ENCODE measurements at places on chromosomes 2 and 18.

- no peak for DNase-seq
Measured at GRCh38 chr2:132621131-132621875, 48.7 kb downstream of the LYPD1 start.

GRCh38 chr2:55489467-55490062 is 30.0 kb upstream of the CFAP36 start:
- DNase-seq: no peak

GRCh38 chr2:3294069-3294468 is 83.5 kb downstream of the EIPR1 start:
- no peak for DNase-seq

DNA sequence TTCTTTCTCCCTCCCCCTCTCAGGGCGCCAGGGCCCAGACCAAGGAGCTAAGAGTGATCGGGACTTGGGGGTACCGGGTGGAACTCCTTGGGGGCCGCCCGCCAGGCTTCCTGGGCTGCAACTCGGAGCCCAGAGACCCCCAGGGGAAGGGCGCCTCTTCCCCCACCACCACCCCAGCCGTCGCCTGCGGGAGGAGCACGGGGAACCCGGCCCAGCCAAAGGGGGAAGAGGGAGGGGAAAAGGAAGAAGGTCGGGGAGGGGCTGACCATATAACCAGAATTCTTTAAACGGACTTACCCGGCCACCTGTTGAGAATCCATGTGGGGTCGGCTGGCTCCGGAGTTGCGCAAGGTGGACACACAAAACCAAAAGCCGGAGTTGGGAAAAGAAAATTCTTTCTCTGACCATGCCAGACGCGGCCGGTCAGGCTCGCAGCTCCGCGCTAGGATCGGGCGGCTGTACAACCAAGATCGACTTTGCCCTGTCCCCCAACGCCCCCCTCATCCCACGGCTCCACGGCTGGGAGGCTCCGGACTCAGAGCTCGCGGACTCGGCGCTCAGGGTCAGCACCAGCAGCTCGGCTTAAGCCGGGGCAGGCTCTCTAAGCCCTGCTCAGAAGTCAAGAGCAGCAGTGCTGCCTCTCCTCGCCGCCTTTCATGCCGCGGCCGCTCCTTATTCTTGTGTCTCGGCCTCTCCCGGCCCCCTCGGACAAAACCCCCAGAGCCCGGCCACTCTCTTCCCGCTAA is 6.3 kb upstream of the SIX3 start:
- DNase-seq: peak; percentile 20

- DNase-seq: peak; percentile 51
Measured at GRCh38 chr2:23385748-23386338, 864 bp downstream of the KLHL29 start.

DNA sequence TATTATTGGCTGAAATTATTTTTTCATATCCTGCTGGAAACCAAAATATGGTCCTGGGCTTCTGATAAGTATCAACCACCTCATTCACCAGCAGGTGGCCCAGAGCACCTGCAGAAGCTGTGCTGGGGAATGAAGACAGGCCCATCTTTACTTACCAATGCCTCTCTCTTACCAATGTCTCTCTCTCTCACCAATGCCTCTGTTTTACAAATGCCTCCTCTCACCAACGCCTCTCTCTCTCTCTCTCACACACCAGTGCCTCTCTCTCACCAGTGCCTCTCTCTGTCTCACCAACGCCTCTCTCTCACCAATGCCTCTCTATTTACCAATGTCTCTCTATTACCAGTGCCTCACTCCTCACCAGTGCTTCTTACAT is 2.3 kb upstream of the MAL start:
- DNase-seq: peak; percentile 14

DNA sequence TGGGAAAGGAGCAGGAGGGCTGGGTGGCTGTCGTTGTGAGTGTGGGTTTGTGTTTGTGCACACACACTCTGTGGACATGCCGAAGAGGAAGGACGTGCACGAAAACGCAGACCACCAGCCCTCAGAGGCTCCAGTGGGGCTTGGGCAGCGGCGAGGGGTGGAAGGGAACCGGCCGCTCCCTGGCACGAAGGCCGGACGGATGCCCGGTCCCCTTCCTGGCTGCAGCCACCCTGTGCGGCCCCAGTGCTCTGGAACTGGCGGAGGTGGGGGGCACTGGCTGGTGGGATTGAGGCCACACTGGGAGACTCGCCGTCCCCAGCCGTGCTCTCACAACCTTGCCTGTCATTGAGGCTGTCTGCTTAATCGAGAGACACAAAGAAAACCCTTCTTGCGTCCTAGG is 852.6 kb upstream of the SALL3 start:
- no peak for DNase-seq

DNA sequence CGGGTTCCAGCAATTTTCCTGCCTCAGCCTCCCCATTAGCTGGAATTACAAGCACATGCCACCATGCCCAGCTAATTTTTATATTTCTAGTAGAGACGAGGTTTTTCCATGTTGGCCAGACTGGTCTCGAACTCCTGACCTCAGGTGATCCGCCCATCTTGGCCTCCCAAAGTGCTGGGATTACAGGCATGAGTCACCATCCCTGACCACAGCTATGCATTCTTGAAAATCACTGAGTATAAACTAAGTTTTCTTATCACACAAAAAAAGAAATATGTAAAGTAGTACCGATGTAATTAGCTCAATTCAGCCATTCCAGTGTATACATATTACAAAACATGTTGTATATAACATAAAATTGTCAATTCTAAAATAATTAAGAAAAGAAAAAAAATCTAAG is 232.7 kb downstream of the MBD2 start:
- no peak for DNase-seq

DNA sequence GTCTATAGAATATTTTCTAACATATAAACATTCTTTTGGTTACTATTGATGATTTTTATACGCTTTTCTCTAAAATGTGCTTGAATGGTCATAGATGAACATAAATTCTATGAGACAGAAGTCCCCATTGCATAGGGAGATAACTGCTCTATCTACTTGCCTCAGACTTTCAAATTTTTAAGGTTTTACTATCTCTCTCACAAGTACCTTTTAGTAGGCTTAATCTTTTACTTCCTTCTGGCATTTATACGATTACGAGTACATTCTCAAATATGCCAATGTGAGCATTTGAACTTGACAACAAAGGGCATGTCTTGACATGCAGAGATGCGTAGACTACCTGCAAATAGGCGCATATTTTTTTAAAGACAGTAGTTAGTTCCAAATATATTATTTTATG is 935.9 kb upstream of the LRATD1 start:
- DNase-seq: no peak

DNA sequence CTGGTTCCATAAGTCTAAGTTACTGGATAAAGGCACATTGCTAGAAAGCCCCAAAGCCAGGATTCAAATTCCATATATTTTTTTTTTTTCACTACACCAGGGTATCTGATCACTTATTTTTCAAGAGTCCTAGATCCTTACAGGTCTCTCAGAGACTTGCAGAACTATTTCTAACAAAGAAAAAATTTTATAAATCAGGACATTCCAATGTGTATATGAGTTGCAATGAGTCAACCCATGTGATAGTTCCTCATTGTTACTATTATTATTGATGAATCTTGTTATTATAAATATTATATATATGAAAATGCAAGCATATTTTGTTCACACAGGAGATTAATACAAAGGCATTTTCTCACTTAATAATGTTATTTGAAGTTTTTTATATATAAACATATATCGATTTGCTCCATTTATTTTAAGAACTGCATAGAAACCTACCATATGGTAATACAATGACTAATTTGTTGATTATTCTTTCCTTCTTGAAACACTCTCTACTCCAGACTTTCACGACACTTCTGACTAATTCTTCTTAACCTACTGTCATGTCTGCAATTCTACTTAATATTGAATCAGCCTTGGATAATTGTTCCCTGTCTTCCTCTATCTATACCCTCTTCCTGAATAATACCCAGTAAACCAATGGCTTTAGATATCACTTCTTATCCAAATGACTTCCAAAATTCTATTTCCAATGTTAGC is 968.4 kb upstream of the NRXN1 start:
- no peak for DNase-seq

DNA sequence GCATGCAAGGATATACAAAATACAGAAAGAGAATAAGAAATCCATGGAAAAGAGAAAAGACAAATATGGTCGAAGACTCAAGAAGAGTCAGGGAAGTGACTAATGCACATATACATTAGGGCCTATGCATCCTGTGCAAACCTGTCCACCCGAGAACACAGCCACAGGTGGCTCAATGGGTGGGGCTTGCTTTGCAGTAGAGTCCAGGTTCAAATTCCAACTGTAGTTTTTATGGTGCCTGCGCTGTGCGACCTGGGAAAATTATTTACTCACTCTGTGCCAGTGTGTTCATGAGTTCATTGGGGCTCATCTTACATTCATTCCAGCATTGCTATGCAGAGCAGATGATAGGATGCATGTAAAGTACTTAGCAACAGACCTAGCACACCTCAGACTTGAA is 244.7 kb downstream of the CTNNA2 start:
- no peak for DNase-seq

DNA sequence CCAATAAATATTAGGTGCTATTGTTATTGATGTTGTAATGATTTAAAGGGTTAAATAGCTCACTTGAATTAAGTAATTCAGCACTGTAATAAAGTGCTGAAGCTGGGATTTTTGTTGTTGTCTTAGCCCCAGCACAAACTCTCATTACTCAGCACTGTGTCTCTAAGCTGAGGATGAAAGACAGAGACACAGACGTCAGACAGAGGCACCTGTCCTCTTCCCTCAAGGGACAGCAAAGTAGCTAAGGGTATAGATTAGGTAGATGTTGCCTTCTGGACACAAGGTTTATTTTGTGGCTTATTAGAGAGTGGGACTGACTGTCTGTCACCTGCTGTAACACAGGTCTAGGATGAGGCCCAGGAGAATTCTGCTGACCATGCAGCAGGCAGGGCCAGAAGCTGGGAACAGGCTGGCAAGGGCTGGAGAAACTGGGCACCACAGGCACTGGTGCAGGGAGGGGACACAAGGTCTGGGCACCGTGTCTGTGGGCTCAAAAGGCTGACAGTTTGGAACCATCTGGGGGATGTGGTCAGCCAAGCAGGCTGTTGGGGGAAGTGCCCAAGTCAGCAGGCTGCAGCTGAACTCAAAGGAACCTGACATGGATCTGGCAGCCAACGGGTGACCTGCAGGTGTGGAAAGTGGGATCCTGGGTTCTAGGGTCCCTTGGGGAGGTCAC is 20.0 kb upstream of the PTPN4 start:
- no peak for DNase-seq

DNA sequence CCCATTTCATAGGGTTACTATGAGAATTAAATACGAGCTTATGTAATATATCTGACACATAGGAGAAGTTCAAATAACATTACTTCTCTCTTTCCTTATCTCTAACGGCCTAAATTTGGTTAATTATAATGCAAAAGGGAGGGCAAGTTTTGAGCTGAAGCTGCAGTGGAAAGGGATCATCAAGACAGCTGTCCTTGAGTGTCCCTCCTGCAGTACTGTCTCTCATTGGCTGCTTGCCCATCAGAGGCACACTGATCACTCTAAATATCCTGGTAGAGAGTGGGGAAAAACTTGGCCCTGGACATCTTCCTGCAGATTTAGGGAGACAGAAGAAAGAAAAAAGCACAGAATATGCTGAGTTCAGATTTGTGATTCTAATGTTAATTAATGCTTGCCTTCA is 186.0 kb downstream of the CAMKMT start:
- DNase-seq: no peak

GRCh38 chr2:174635015-174635593 is 37.5 kb upstream of the WIPF1 start:
- no peak for DNase-seq

DNA sequence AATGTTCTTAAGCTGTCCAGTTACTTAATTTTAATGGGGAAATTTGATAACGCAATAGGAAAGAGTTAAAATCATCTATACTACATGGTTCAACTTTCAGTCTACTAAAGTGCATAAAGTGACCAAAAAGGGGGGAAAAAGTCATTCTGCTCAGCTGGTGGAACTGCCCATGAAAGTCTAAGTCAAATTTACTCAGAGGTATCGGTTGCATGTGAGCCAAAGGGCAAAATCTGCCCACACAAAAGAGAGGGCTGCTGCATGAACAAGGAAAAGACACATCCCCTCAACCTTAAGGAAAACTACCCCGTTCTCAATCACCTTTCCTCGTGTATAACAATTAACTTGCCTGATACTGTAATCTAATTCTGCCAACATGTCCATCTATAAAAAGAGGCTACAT is 126.1 kb downstream of the TCF4 start:
- DNase-seq: no peak

- peak; percentile 63 for DNase-seq
Measured at GRCh38 chr2:164747783-164748433, 93.7 kb downstream of the COBLL1 start.

DNA sequence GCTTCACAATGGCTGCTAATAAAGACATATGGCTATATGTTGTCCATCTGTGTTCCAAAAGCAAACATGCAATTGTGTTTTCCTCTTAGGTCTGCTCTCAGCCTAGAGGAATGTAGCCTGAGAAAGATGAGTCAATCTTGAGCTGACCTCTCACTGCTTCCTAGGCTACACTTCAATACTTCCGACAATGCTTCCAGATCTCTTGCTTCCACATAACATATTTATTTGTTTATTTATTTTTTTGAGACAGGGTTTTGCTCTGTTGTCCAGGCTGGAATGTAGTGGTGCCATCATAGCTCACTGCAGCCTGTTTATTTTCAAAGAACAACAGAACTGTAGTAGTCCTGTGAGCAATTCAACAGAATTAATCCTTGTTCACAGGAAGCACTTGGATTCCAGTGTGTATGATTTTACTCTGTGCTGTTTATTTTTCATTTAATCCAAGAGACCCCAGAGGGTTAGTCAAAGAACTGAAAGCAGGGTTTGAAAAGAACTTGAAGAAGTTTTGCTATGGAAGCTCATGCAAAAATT is 437.9 kb downstream of the TXNL1 start:
- peak; percentile 13 for DNase-seq

- no peak for DNase-seq
Measured at GRCh38 chr2:38215993-38216392, 140.0 kb upstream of the CYP1B1 start.

DNA sequence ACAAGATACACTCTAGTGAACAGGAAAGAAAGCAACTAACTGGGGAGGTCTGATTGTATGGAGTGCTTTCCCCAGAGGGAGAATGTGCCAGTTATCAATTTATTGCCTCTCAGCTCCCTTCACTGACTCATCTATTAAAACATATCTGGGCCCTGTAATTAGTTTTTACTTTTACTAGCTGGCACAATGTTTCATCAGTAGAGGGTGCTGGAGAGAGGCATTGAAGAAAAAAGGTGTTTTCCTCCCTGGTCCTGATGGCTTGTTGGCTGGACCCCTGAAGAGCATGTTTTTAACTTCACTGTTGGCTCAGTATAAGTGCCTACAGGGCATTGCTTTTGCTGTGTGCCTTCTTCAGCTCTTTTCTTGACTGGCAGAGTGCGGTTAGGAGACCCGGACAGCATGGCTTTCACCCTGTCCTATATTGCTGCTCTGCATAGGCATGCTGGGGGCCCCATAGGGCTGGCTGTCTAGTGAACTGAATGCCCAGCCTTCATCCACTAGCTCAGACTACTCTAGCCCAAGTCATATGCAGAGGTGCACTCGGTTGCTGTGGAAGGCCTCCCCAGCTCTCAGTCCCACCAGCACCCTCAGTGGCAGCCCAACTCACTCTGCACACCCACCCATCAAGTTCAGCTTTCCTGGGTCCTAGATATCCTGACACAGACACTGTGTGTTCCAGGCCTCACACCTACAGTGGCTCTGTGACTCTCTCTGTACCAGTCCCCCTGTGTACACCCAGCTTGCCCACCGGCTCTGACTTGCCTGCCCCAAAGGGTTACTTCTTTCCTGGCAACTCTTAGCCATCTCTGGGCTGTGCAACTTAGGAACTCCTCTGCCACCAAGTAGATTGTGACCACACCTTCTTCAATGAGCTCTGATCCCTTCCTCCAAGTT is 62.3 kb upstream of the ACYP2 start:
- no peak for DNase-seq

All from NCI-H524 (cell line).